ENCODE measurements at places on chromosomes 6 and 20. TPM values are rescaled to one million over a fixed set of nuclear protein-coding genes. Genes with fewer than 3 reads are reported as not detected.
A peak's percentile ranks its signal among the peaks of the same experiment; 100 is the strongest.

The LIN28B gene
- not detected for total RNA-seq

The RIPPLY2 gene
- not detected for total RNA-seq

The DEFB126 gene
- total RNA-seq = not detected

The KCNB1 gene
- not detected for total RNA-seq

The CDH4 gene
- total RNA-seq = not detected

GRCh38 chr6:41066867-41067304, 5.3 kb downstream of the OARD1 start:
- peak; percentile 68 for DNase-seq

- no peak for DNase-seq
Observed at GRCh38 chr6:3712827-3713665, 38.5 kb downstream of the PXDC1 start.

DNA sequence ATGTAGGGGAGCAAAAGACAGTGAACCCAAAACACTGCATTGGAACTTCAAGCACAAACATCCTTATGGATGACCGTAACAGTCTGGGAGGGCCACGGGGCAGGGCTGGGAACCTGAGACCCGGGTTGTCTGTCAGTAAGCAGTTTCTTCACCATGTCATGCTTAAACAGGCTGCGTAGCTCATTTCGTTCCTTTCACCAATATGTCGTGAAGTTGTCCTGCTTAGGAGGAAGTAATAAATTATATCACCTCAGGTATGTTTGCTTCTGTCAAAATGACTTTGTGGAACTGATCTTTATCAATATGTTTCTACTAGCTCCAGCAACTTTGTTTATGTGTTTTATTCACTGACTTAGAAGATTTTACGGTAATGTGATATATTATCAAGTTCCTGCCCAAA, 12.4 kb upstream of the MAK start:
- no peak for DNase-seq

DNA sequence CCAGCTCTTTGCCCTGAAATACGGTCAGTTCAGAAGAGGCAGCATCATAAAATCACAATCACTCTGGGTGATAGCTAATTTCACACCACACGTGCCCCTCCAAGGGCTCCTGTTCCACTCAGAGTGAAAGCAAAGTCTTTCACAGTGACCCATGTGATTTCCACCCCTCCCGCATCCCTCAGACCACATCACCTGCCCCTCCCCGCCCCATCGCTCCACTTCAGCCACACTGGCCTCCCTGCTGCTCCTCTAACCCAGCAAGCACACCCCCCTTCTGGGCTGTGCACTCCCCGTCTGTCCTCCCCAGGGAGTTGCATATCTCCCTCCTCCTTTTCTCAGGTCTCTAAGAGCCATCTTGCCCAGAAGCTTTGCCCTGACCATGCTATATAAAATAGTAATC, 74.5 kb downstream of the PSMG4 start:
- DNase-seq = no peak

GRCh38 chr20:22080985-22081384, 375.5 kb downstream of the PAX1 start:
- DNase-seq = no peak

- no peak for DNase-seq
Observed at GRCh38 chr6:74899416-74899815, 306.4 kb downstream of the COL12A1 start.

DNA sequence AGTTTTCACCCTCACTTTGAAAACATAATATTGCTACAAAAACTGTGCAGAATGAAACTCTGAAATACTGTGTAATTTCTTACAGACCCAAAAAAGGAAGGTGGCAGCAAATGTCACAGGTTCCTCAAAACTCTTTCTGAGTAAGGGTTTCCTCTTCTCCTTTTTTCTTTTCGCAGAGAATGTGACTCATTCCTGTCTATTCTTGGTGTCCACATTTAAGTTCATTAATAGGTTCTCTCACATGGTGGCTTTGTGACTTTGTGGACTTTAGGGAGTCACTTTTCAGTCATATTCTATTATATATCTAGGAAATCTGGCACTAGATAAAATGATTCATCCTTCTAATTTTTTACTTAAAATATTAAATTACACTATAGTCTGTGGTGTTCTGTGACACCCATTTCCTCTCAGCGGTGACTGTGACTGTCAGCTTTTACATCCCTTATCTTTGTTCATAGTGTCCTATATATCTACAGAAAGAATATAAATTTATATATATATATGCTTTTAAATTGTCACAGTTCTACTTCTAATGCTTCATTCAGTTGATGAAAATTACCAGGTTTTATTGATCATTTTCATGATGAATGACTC, 126.8 kb upstream of the HCRTR2 start:
- DNase-seq = no peak

GRCh38 chr6:42963855-42964605, 3.5 kb downstream of the GNMT start:
- peak; percentile 66 for DNase-seq

GRCh38 chr20:48295445-48295903, 510.2 kb upstream of the SULF2 start:
- peak; percentile 97 for DNase-seq
